ENCODE measurements at places on chromosomes 2 and 18.

DNA sequence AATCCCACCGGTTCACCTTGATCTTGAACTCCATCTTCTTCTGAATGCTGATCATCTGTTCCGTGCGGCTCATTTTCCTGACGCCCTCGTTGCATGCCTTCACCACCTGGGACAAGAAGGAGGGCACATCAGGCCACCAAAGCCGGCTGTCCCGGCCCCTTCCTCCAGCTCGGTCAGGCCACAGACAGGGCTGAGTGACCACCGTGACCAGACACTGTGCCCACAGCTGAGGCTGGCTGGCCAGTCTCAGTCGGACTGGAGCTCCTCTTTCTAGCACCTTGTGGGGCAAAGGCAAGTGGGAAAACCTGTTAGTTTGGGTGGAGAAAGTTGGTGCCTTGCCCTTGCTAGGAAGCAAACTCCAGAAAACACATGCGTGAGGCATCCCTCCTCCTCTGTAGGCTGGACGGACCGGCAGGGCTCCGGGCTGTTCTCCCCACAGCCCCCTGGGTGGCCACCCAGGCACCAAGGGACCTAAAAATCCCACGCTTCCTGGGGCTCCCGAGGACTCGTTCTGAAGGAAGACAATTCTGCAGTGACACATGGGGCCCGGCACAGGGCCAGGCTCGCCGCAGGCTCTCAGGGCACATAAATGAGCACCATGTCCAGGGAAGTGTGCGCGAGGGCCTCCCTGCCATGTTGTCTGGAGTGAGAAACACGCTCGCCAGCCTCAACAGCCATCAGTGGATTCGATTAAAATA is 15.3 kb downstream of the SNORC start:
- no peak for DNase-seq

GRCh38 chr2:60492548-60492947 is 60.9 kb downstream of the BCL11A start:
- no peak for DNase-seq

DNA sequence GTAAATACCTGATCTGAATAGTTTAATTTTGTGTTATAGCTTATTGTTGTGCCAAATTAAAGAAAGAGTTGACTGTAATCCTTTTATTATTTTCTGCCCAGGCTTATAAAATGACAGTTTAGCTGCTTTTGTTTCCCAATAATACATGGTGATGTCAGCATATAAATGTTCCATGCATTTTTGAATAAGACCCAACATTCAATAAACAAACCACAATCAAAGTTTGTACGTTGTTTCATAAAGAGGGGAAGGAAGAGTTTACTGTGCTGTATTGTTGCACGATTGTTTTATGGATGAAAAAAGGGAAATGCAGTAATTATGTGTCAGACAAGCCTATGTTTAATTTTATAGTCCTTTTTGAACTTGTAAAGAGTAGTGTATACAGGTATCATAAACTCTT is 177.2 kb upstream of the SCN7A start:
- DNase-seq, result no peak

DNA sequence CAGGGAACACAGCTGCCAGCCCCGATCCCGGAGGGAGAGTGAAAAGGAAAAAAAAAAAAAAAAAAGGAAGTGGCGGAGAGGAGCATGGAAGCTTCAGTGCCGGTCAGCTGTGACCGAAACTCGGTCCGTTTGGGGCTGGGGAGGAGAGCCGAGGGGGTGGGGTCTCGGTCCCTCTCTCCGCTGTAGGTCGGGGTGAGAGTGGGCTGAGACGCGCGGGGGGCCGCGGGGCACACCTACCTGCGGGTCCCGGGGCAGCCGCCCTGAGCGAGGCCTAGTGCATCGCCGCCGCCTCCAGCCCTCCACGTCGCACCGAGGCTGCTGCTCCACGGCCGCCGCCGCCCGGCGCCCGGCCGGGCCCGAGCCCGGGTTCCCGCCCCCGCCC is 536 bp downstream of the VPS54 start:
- no peak for DNase-seq

DNA sequence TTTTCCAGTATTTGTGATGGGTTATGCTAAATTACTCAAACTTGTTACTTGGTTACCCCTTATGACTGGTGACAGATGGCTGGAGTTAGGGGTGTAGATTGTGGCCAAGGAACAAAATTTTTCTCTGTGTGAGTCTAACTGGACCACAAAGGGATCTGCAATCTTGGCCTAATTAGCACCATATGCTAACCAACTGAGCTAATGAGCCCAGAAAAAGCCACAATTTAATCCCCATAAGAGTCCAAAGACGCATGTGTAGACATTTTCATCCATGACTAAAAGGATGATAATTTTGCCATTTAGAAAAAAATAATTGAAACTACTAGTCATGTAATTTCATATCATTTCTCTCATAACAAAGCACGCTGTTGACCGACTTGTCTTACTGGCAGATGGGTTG is 151.2 kb downstream of the ABCA12 start:
- no peak for DNase-seq

GRCh38 chr2:205511221-205511620 is 171.1 kb upstream of the NRP2 start:
- DNase-seq, result no peak

DNA sequence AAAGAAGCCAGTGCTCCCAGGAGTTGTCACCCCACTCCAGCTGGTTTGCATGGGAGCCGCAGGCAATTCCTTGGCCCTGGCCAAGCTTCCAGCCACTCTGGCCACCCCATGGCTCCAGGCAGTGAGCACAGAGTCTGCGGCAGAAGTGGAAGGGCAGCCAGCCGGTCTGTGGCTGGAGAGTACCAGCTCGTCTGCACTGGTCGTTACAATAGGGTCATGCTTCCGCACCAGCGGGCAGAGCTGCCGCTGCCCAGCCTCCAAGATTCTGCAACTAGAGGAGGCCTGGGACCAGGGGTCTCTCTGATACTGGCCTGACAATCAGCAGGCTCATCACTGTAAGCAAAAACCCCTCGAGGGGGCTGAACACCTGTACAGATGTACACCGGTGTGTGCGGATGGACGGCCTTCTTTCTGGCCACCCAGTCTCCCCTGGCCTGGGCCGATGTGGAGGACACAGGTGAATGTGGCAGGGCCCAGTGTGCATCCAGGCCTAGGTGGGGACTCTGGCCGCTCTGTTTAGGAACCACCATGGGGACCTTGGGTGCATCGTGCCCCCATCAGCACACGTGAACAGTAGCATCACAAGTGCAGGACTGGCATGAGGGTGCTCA is 51.9 kb upstream of the ODC1 start:
- no peak for DNase-seq

- DNase-seq, result no peak
These were observed 24.2 kb downstream of the XRCC5 start for GRCh38 chr2:216133397-216133796.

DNA sequence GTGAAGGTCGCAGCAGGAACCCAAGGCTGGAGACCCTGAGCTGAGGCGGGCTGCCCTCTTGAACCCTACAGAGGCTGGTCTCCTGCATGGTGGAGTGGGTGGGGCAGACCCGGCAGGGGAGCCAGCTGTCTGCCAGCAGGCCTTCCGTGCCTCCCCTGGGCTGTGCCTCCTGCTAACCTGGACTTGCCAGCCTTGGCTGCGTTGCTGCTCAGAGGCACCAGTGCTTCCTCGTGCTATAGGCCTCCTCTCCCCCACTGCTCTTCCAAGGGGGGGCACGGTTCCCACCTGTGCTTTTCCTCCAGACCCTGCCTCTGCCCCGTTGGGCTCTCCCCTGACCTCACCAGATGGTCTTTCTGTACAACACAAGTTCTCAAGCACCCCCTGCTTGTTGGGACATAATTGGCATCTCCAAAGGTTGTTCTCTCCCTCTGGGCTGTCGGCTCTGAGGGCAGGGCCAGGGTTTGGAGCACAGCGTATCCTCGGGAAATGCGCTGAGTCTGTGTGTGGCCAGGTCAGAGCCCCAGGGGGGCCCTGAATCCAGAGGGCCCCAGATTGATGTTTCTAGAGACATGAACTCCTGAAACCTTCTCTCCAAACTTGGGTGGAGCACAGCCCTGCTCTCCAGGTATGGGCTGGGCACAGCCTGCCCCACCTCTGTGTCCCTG is 6.7 kb downstream of the ARHGEF4 start:
- no peak for DNase-seq

DNA sequence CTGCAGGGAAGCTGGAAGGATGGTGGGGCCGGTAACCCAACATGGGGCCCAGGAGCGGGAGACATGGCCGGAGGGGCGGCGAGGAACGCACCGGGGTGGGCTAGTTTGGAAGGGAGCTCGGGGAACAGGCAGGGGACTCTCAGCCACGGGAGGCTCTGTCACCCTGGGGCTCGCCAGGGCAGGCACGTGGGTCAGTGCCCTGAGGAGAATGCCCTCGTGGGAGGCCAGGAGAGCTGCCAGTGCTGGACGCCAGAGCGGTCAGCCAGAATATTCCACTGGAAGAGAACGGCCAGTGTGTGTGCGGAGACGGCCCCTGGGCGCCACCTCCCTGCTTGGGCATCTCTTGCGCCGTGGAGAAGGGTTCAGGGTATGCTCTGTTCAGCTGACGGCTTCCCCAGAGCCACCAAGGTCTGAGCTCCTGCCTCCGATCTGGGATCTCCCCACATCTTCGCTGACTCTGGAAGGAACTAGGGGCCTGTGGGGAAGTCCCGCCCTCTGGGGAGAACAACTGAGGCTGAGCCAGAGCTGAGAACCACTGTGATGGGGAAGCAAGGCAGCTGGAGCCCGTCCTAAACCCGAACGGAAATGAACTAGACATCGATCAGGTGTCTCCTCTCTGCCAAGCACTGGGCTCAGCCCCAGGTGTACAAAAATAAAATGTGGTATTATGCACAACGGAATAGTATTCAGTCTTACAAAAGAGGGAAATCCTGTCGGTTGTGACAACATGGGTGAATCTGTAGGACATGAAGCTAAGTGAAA is 49.3 kb downstream of the TNP1 start:
- no peak for DNase-seq

- DNase-seq, result no peak
These were observed 28.6 kb downstream of the GREB1 start for GRCh38 chr2:11562476-11562875.

DNA sequence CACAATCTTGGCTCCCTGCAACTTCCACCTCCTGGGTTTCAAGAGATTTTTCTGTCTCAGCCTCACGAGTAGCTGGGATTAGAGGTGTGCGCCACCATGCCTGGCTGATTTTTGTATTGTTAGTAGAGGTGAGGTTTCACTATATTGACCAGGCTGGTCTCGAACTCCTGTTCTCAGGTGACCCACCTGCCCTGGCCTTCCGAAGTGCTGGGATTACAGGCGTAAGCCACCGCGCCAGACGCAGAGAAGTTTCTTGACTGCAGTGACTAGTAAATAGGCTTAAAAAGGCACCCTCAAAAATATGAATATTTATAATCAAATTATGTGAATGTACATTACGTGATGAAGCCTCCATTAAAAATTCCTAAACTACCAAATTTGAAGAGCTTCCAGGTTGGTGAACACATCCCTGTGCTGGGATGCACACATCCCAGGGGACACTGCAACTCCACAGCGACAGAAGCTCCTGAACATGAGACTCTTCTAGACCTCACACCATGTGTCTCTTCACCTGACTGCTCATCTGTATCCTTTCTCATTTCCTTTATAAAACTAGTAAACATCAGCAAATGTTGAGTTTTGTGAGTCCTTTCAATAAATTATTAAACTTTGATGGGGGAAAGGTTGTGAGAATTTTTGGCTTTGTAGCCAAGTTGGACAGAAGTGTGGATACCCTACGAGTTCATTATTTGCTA is 203.3 kb upstream of the SPOPL start:
- no peak for DNase-seq

GRCh38 chr18:23882616-23883276 is 131.8 kb upstream of the TTC39C start:
- no peak for DNase-seq

GRCh38 chr2:221501210-221501882 is 70.8 kb downstream of the EPHA4 start:
- no peak for DNase-seq

Measured in stimulated activated CD4-positive, alpha-beta T cell treated with anti-CD3 and anti-CD28 coated beads, Interleukin-4, amount 100 ng/mL, for 48 hours (primary cell).